ENCODE measurements at places on chromosomes 11 and 22. TPM values are rescaled to one million over a fixed set of nuclear protein-coding genes. Genes with fewer than 3 reads are reported as not detected.
A peak's percentile ranks its signal among the peaks of the same experiment; 100 is the strongest.

The TSPAN32 gene
- 2.5 TPM for total RNA-seq

- DNase-seq: no peak
Observed at GRCh38 chr11:7759010-7759409, 37.7 kb downstream of the OR5P2 start.

DNA sequence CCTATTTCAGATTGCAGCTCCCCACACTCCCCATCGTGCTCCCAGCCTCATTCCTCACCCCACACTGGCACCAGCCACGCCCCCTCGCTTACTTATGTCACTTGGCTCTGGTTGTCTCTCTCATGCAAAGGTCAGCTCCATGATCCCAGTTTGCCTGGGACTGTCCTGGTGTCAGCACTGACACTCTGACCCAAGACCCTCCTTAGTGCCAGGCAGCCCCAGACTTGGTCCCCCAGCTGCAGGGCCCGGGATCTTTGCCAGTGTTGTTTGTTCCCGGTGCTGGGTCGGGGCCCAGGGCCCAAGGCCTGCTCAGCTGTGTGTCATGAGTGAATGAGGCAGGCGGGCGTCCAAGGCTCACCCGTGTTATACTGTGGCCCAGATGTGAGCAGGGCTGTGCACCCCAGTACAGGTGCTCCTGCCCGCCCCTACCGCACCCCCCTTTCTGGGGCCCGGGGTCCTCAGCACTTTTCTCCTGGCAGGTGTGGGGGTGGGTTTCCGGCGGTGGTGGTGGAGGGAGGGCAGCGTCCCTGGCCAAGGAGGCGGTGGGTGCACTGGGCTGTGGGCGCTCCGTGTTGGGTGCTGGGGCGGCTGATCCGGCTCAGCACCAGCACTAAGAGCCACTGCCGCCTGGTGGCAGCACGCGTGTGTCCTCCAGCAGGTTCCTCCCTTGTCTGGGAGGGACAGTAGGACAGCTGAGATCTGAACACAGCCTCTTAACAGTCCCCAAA, 19.5 kb downstream of the IL17REL start:
- peak; percentile 2 for DNase-seq

The SCGB1C1 gene
- total RNA-seq: not detected

GRCh38 chr11:36722421-36722820, 124.4 kb upstream of the RAG2 start:
- no peak for DNase-seq

DNA sequence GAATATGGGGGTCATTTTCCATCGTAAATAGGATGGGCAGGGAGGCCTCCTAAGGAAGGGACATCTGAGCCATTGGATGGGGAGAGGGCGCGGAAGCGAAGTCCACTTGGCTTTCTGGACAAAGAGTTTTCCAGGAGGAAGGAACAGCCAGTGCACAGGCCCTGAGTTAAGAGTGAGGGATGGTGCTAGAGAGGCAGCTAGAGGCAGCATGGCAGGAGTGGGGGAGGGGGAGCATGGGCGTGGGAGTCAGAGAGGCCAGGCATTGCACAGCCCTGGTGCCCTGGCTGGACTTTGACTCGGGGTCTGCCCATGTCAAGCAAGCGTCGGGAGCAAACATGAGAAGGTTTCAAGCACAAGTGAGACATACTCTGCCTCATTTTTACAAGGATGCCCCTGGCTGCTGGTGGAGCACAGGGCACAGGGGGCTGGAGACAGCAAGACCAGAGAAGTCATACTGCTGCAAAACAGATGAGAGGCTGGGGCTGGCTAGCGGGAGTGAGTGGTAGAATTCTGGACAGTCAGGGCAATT, 9.0 kb downstream of the GNAZ start:
- no peak for DNase-seq

Data from thoracic aorta (tissue), 2 donors.